ENCODE measurements at places on chromosomes 3 and 15. TPM values are rescaled to one million over a fixed set of nuclear protein-coding genes. Genes with fewer than 3 reads are reported as not detected.

The TNFAIP8L3 gene
- total RNA-seq, result 7.5 TPM

The DUOX1 gene
- not detected for total RNA-seq

The TEX9 gene
- 4.2 TPM for total RNA-seq

The PTX3 gene
- 194 TPM for total RNA-seq

The PPM1L gene
- 7.1 TPM for total RNA-seq

The SPINK8 gene
- not detected for total RNA-seq

The ACAN gene
- 21.0 TPM for total RNA-seq

The CFAP20DC gene
- 1.1 TPM for total RNA-seq

The TRPM1 gene
- not detected for total RNA-seq

The PLA2G4E gene
- not detected for total RNA-seq

The GATA2 gene
- total RNA-seq, result 4.1 TPM

The SAMD7 gene
- total RNA-seq, result not detected

The CD200 gene
- 4.0 TPM for total RNA-seq

The GLCE gene
- 39.5 TPM for total RNA-seq

The SLC28A2 gene
- not detected for total RNA-seq

The GAP43 gene
- 9.9 TPM for total RNA-seq

The CLDN18 gene
- total RNA-seq, result not detected

The SH2D7 gene
- not detected for total RNA-seq

The ISLR gene
- total RNA-seq, result 69.2 TPM

The CADPS gene
- 0.40 TPM for total RNA-seq

The SLC2A2 gene
- total RNA-seq, result not detected

The RHOV gene
- not detected for total RNA-seq

The SMC4 gene
- total RNA-seq, result 78.9 TPM

The BSN gene
- total RNA-seq, result 0.06 TPM

The ARHGEF3 gene
- total RNA-seq, result 5.4 TPM

The C15orf39 gene
- total RNA-seq, result 2.4 TPM

The GPR160 gene
- total RNA-seq, result 0.92 TPM

The PFN2 gene
- total RNA-seq, result 277 TPM

The ZMYND10 gene
- 2.8 TPM for total RNA-seq

The ISLR2 gene
- not detected for total RNA-seq

Measured in aortic smooth muscle cell (primary cell).